ENCODE measurements at places on chromosomes 4 and X.

DNA sequence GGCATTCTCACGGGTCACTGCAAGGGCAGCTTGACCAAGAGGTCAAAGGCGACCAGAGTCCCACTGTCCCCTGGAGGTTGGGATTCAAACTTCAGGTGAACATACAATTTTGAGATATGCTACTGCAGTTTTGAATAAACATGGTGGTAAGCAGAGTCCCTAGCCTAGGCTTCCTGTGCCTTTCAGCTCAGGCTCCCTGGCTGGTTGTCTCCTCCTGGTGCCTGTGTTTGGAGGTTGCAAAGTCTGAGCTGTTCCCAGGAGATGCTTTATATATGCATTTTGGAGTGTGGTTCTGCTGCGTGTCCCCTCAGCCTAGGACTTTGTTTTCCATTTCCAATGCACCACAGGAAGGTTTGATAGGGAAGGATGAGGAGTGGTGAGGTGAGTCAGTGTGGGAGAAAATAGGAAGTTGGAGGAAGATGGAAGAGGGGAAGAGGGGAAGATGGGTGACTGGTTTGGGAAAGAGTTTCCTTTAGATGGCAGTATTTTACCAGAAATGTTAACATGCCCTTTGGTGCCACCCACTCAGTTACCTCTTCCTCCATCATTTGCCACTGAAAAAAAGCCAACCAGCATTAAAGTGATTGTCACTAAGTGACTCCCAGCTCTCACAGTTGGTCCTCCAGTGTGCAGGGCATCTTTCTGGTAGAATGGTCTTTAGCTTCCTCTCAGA, 211.7 kb upstream of the AGTR2 start:
- no peak for DNase-seq

- DNase-seq: no peak
Measured at GRCh38 chr4:33013282-33013681, 2293.1 kb downstream of the PCDH7 start.

DNA sequence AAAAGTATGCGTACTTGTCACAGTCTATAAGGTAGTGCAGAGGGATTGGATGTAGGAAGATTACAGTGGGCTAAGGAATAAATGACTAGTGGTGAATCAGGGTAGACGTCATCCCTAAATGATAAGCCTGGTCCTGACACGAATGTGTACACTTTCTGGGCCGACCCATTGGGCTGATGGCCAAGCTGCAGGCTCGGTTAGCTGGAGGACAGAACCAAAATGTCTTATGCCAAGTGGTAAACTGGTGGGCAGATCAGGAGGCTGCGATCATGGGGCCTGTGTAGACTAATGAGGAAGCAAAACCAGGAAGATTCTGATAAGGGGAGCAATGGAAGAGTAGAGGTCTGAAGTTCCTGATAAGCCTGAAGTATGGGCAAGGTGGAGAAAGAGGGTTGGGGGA, 272.8 kb upstream of the GATB start:
- DNase-seq: no peak

GRCh38 chrX:85963736-85964135, 83.6 kb downstream of the CHM start:
- DNase-seq: no peak

GRCh38 chr4:105453550-105454205, 20.2 kb downstream of the PPA2 start:
- no peak for DNase-seq

DNA sequence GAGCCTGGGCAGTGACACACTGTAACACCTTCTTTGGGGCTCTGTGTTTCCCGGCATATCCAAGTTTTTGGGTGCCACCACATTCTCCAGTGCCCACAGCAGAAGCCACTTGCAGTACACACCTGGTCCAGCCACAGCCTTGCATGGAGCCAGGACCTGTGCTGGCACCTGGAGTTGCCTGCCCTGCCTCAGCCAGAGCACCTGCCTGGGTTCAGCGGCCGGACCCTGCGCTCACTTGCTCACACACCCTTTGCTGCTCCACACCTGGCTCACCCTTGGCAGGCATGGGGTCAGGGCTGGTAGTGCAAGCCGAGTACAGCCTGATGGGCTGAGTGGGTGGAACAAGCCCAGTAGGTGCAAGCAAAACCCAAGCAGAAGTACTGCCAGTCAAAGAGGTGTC, 1511.1 kb downstream of the TECRL start:
- DNase-seq: no peak

- no peak for DNase-seq
Measured at GRCh38 chr4:78613522-78614321, 62.2 kb downstream of the ANXA3 start.

GRCh38 chr4:101967697-101968346, 177.3 kb downstream of the BANK1 start:
- no peak for DNase-seq

DNA sequence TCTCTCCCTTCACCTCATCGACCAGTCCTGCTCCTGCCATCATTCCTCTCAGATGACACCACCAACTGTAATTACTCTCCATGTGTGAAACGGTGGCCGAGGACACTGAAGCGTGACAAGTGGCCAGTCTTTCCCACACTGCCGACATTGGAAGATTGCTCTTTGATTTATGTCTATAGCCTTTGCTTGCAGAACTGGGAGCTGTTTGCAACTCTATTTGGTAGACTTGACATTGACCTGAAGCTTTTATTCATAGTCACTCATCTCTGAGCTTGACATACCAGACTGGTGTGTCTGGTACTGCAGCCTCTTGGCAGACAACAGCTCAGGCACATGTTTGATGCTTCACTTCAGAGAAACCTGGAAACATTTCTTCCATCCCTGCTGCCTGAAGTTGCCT, 121.8 kb upstream of the GALNT7 start:
- no peak for DNase-seq

- DNase-seq: no peak
Measured at GRCh38 chr4:92299152-92299551, 4.6 kb upstream of the GRID2 start.

GRCh38 chrX:116272322-116272721, 101.8 kb downstream of the AGTR2 start:
- no peak for DNase-seq

DNA sequence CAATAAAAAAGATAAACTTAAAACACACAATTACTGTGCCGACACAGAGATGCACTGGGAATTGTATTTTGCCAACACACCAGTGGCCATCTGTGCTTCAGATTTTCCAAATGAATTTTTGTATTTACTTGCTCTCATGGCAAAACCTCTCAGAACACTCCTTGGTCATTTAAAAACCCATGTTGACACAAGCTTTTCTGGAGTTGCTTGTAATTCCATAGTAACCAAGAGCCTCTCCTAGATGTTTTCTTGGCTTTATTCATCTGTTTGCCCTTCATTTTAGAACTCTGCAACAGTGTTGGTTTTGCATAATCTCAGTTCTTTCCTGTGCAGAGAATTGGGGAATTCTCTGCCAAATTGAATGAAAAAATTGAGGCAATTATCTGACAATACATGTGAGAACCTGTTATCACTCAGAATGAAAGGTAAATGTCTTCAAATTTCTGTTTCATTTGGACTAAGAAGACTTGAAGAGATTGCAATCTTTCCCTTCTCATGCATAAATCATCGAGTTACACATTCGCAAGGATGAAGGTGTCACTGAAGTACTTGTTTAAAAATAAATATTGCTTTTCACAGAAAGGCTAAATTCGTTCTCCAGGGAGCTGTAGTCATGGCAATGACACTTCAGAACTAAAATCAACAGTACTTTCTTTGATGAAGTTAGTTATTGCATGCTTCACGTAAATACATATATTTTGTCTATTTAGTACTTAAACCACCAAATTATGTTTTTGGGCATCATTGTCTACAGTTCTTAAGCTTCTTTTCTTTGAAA, 301.8 kb upstream of the CTSO start:
- DNase-seq: no peak

DNA sequence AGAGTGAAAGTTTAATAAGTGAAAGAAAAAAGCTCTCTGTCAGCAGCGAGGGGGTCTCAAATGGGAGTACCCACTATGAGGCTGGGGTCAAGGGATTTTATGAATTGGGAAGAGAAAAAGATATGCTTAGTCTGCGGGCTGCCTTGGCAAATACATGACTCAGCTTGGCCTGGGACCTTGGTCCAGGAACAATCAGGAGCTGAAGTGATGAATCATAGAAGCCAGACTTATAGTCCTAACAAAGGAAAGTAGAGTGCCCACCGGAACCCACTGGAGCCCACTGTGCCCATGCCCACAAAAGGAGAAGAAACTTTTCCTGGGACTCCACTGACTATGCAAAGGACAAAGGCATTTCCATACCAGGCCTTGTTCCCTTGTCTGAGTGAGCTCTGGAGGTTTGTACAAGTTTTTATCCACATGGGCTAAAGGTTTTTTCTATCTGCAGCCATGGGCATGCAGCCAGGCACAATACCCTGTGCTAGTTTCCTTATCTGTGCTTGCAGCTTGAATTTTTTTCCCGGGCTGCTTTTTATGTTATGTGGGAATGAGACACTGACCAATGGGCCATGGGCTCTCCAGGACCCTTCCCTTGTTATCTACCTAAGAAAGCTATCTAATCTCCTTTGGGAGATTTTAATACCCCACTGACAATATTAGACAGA, 201.7 kb downstream of the FAM133A start:
- no peak for DNase-seq
